ENCODE measurements at places on chromosomes 12 and 14.
A peak's percentile ranks its signal among the peaks of the same experiment; 100 is the strongest.

DNA sequence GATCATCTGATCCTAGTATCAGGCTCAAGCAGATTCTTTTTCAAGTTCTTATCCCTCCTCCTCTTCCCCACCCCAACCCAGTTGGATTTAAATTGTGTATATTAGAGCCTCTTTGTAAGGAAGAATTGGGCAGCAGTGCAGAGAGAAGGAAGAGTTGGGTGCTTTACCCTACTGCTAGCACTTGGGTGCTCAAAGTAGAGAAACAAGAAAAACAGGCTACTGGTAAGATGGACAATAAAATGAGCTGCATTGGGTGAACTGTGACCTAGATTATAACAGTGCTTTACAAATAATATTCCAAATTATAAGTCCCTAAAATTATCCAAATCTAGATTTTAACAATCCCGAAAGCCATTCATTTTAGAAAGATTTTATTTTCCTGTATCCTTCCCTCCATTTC is 363.4 kb upstream of the GARIN6 start:
- no peak for DNase-seq

GRCh38 chr12:124715121-124715990 is 147.9 kb upstream of the NCOR2 start:
- DNase-seq, result no peak

GRCh38 chr14:34030864-34031263 is 80.0 kb upstream of the EGLN3 start:
- no peak for DNase-seq

- DNase-seq, result no peak
Observed at GRCh38 chr12:120817559-120818330, 86.4 kb downstream of the SPPL3 start.

DNA sequence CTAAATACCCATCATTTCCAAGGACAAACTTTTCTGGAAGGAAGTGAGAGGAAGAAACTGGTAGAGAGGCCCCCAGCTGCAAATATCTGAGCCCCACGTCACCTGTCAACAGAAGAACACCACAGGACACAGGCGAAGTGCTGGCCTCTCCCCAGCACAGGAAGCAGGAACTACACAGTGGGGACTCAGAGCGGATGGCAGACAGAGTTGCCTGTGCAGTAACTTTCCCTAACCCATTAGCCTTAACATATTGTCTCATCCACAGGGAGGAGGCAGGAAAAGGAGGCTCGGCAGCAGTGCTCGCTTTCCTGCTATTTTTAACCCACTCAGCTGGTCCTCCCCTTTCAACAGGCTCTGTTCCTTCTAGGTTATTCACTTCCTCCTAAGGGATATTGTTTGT is 111.5 kb upstream of the TMPO start:
- DNase-seq, result no peak

DNA sequence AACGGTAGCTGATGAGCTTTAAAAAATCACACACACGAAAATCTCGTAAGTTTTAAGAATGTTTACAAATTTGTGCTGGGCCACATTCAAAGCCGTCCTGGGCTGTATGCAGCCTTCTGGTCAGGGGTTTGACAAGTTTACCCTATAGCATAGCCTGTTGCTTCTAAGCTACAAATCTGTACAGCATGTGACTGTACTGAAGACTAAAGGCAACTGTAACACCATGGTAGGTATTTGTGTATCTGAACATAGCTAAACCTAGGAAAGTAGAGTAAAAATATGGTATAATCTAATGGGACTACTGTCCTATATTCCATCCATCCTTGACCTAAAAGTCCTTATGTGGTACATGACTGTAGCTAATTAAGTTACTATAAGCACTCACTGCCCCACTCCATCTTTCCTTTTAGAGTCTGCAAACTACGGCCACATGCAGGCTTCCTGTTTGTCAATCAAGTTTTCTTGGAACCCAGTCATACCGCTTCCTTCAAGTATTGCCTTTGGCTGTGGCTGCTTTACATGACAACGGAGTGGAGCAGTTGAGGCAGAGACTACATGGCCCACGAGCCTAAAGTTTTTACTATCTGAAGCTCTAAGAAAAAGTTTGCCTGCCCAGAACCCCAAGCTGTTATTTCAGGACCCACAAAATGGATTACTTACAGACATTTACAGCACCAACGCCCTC is 18.5 kb downstream of the KRT7 start:
- no peak for DNase-seq

DNA sequence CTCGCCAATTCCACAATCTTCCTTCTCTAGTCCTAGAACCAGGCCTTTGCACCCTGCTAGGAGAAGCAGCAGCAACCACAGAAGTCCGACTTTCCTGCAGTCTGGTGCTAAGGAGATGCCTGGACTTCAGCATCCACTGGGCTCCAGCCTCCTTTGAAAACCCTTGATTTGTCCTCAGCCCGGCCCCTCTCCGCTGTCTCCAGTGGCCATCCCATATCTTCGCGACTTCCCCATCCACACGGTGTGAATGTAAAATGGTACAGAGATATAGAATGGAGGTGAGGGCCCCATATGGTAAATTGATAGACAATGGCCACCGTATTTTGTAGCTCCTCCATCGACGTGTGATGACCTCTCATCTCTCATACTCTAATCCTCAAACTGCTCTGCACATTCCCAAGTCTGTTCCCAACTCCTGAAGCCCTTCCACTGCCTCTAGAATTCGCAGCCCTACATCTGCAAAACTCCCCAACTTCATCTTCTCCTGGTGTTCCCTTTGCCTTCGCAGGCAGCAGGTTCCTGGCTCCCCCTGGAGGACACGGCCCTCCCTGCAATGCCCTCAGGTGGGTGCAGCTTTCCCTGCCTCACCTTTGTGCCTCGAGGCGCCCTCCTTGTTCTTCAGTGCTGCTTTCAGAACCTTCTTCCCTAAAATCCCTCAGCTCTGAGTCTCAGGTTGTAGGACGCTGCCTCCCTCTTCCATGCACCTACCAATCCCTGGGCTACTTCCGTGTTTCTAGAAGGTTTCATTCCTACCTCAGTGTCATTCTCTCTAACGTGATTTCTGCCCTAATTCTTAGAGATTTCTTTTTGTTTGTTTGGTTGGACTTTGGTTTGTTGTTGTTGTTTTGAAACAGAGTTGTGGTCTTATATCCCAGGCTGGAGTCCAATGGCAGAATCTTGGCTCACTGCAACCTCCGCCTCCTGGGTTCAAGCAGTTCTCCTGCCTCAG is 36.7 kb downstream of the TMBIM6 start:
- peak; percentile 53 for DNase-seq

- DNase-seq, result no peak
Observed at GRCh38 chr12:26701604-26702215, 131.3 kb downstream of the ITPR2 start.

DNA sequence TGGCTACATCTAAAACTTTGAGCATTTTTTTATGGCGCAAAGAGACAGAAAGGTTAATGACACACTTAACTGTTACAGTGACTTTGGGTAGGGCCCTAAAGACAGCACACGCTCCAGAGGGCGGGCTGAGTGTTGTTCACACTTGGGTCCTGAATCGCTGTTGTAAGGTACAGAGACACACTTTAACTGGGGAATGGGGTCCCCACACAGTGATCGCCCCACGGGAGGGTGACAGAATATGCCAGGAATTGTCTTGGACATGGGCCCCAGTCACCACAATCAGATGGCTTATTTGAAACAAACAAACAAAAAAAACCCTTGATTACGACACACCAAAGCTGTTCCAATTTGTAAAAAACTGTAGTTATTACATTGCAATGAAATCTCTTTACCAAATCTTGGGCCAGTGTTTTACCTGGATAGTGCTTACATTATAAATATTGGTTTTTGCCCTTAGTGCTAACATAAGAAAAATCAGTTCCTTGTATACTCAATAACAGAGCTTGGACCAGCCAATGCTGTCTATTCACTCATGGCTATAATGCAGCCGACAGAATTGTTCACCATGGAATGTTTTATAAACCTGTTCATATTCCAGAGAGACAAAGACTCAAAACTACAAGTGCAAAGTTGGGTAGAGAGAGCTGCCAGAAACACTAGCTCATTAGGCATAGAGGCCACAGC is 28.3 kb downstream of the KCTD10 start:
- DNase-seq, result no peak

DNA sequence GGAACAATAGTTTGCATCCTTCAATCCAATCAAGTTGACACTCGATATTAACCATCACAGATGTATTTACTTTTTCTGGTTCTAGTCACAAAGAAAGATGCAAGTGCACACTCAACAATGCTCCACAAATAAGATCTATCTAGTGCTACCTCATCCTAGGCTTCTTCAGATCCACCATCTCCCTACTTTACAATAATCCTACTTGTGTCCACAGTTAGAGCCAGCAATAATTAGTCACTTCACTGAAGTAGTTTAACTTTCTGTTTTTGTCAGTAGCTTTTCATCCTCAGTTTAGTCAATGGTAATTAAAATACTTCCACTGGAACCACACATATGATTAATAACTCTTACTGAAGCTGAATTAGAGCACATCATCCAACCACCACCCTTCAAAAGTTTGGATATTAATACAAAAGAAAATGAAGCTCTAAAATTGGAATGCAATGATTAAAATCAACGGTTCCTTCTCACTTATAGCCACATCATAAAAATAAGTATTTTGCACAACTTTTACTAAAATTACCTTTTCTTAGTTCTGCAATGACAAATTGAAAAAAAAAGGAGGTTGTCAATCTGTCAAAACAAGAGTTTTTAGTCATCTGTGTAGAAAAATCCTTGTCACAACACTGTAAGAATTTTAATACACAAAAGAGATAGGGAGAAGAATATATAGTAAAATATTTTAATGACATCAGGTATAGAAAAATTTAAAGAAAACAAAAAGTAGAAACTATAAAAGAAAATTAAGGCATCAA is 28.2 kb upstream of the SNRPF start:
- DNase-seq, result no peak

GRCh38 chr12:19515179-19515578 is 75.9 kb downstream of the AEBP2 start:
- no peak for DNase-seq

DNA sequence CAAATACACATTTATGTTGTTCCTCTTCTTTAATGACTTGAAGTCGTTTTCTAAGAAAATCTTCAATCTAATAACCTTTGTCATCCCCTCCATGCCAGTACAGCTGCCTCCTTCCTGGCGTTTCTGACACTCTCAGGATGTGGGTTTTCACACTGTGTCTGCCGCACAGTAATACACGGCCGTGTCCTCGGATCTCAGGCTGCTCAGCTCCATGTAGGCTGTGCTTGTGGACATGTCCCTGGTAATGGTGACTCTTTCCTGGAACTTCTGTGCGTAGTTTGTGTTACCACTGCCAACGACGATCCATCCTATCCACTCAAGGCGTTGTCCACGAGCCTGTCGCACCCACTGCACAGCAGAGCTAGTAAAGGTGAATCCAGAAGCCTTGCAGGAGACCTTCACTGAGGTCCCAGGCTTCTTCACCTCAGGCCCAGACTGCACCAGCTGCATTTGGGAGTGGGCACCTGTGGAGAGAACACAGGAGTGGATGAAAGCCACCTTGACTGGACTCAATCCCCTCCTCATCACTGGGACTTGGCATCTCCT is 1095.9 kb downstream of the TMEM121 start:
- no peak for DNase-seq

DNA sequence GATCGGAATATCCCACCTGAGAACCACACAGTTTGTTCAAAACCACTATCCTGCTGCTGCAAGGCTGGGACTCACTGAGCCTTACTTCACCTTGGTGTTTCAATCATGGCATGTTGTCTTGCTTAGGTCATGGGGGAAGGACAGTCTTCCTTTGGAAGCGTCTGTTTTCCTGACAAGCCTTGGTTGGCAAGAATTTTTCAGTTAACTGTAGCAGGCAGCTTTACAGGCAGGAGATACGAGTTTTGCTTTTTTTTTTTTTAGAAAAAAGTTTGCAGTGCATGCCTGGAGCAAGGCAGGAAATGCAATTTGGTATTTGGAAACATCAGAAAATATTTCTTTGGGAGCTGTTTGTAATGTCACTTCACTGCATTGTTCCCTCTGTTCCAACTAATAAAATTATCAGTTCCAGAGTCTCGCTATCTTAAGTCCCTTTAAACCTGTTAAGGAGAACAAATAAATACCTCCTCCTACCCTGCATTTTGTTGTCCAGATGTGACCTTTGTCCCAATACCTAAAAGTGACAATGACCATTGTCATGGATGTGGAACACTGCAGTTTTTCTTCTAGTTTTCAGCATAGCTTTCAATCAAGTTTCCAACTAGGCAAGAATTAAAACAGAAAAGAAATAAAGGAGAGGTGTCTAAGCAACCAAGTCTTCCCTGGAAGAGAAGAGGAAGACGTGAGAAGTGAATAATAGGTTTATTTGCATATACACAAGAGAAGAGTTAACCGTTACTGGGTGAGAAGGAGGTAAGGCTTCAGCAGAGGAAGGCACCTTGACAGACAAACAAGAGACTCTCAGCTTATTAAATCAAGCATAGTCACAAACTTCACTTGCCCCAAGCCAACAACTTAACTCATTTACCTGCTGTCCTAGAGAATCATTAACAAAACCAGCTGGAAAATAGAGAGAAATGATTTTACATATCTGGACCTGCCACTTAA is 71.4 kb upstream of the ACTN1 start:
- no peak for DNase-seq

GRCh38 chr14:80958226-80958625 is 2.8 kb downstream of the TSHR start:
- no peak for DNase-seq

DNA sequence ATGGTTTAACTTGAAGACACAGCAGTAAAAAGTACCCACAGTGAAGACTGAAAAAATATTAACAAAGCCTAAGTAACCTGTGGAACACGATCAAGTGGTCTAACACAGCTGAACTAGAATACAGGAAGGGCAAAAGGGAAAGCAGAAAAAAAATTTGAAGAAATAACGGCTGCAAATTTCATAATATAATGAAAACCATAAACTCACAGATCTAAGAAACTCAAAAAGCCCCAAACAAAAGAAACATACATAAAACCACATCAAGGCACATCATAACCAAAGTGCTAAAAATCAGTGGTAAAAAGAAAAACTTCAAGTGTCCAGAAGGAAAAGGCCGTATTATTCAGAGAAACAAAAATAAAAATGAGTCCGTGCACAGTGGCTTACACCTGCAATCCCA is 30.9 kb downstream of the SPPL3 start:
- DNase-seq, result no peak

DNA sequence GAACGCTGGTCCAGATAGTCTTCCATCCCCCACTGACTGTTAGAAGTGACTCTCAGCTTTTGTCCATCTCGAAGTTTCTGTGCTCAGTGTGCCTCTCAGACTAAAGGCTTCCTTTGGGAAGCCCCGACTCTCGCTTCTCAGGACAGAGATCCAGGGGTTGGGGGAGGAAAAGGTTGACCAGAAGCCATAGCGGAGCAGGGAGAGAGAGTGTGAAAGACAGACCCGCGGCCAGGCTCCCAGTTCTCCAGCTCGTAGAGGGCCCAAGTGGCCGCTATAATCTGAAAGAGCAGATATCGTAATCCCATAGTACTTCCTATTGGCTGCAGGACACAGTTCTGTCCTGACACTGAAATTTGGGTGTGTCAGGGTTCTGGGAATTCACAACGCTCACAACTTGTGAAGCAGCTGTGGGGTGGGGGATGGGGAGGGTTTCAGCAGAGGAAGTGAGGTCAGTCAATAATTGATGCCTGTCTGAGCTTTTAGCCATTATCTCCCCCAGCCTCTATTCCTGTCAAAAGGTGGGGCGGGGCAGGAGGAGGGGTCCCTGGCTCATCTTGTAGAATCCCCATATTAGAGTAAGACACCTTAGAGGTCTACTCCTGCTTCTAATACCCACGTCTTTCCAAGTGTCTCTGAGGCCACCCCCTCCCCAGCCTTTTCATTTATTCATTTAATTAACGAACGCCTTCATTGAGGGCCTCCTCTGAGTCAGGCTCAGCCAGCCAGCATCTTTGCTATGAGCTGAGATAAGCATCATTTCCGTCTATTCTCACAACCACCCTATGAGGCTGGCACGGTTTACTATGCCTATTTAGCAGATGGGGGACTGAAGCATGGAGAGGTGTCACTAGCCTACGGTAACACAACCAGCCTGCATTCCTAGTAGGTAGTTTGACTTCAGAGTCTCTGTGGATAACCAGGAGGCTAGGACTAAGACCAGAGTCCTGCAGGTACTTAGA is 1.6 kb upstream of the ACVRL1 start:
- DNase-seq, result no peak

Data from GM18507 (cell line).